ENCODE measurements at places on chromosomes 3 and 15.

- DNase-seq: no peak
Observed at GRCh38 chr3:119978554-119979208, 115.6 kb downstream of the GSK3B start.

DNA sequence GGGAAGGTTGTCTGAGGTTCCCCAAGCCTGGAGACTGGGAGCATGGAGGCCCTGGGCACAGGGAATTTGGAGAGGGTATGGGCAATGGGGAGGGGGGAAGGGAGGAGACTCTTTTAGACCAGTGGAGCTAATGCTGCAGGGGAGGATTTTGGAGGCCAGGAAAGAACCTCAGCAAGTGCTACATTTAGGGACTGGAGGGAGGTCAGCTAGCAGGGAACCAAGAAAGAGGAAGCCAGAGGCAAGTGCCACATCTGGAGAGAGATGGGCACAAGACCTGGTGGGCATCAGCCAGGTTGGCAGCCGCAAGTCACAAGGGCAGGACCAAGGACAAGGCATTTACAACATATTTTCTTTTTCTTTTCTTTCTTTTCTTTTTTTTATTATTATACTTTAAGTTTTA lies 20.7 kb downstream of the PLEKHO2 start:
- DNase-seq: no peak

- no peak for DNase-seq
Observed at GRCh38 chr15:29053661-29054131, 167.9 kb downstream of the APBA2 start.

DNA sequence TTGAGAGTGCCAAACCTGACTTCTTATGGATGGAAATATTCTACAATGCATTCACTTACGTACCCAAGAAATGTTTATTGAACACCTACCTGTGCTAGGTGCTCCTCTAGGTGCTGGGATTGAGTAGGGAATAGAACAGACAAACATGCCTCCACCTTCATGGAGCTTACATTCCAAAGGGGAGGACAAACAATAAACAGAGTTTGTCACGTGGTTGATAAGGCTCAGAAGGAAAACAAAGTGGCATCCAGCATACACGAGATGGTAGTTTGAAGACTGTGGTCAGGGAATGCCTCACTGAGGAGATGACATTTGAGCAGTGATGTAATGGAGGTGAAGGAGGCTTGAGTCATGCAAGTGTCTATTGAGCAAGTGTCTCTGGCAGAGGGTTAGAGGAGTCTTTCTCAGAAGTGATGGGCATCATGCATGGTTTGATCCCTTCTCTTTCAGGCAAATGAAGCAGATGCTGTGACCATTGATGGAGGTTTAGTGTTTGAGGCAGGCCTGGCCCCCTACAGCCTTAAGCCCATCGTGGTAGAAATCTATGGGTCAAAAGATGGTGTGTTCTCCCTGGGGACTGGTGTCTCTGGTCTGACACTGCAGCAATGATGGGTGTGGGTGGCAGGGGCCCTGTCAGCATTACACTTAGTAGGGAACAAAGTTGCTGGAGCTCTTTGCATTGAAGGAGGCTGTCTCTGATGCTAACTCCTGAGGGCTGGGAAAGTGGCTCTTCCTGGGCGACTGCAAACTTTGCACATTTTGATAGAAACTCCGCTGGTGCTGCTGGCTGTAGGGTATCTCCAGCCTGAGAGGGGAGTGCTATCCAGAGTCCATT lies 29.7 kb upstream of the TOPBP1 start:
- DNase-seq: no peak

DNA sequence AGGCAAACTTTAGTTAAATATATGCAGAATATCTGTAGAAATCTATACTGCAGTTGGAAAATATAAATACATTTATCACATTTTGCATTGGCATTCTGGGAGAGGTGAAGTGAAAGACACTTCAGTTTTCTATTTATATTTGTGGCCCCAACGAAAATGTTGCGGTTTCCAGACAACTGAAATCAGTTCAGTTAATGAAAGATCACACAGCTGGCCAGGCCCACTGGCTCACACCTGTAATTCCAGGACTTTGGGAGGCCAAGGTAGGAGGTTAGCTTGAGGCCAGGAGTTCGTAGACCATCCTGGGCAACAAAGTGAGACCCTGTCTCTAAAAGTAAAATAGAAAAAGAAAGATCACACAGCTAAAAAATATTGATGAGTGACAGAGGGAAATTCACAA lies 11.9 kb upstream of the CLASP2 start:
- DNase-seq: no peak

GRCh38 chr15:32803631-32804030 lies 85.8 kb downstream of the GREM1 start:
- DNase-seq: no peak

DNA sequence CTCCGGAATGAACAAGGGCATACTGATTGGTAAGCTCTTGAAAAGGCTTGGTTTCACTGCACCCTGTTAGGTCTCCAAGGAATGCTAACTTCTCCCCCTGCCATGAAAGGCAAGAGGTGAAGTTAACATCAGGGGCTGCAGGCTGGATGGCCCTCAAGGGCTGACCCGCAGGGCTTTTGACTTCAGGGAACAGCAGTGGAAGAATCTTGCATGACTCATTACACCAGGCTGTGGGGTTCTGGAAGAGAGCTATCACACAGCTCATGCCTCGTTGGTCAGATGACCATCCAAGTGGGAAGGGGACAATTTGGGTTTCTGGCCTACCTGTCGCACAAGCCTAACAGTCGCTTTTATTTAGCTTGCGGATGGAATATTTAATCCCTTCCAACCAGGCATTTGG lies 23.6 kb upstream of the ATG7 start:
- DNase-seq: no peak

GRCh38 chr3:158105119-158105709 lies 1.0 kb downstream of the SHOX2 start:
- DNase-seq: no peak

DNA sequence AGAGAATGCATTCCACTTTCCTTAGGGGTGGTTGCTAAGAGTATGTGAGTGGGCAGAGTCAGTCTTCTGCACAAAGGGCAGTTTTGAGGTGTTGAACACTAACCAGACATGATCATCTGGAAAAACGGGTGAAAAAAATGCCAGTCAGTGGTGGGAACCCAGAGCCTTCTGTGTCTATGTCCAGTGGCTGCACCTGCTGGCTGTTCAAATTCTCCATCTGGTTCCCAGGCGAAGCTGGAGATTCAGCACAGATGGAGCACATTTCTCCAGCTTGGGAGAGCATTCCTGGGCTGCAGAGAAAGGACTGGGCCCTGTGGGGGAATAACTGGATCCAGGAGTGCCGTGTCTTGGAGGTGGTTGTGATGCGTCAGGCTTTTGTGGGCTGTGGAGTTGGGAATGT lies 74.1 kb downstream of the TRAK1 start:
- DNase-seq: no peak

- DNase-seq: no peak
Observed at GRCh38 chr3:171184372-171184771, 157.9 kb upstream of the SLC2A2 start.
